ENCODE measurements at places on chromosomes 3 and 15.

DNA sequence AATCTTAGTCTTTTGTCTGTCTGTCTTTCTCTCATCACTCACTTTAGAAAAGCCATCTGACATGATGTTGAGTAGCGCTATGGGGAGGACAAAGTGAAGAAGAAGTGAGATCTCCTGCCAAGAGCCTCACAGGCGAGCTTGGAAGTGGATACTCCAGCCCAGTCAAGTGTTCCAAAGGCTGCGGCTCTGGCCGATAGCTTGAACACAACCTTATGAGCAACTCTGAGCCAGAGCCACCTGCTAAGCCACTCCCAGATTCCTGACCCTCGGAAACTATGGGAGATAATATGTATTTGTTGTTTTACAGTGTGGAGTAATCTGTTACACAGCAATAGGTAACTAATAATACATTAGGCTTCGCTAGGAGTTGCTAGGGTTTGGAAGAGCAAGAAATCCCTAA is 76.2 kb downstream of the MB21D2 start:
- no peak for DNase-seq

DNA sequence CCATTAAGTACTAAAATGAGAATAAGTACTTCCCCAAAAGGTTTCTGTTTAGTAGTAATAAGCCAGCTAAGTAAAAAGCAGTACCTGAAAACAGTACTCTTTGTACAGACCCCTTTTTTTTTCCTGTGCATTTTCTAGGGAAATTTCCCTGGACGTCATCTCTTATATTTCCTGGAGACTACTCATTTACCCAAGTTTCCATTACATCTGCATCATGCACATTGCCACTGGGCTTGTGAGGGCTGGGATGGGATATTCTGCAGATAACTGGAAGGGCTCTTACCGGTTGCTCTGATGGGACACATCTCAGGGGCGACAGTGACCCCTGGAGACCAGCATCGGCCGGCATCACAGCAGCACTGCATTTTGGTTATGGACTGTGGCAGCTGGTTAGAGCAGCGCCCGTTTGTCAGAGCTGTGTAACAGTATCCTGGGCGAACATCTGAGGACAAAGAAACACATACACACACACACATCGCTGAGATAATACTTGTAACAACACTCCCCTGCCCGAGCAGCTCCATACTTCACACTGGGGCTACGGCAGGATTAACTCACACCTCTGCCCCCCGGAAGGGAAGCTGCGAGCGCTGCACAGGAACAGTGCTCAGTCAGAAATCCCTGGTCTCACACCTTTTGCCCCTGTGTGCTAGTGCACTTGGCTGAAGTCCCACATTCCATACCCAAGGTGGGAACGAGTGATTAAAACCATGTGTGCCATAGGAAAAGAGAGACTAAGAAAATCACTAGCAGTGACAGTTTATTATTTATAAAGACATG is 124.9 kb downstream of the FBN1 start:
- DNase-seq = no peak

- DNase-seq = no peak
These were observed 4.5 kb downstream of the EIF3J start for GRCh38 chr15:44541282-44541958.

GRCh38 chr15:32959077-32959476 is 235.4 kb downstream of the FMN1 start:
- DNase-seq = no peak

DNA sequence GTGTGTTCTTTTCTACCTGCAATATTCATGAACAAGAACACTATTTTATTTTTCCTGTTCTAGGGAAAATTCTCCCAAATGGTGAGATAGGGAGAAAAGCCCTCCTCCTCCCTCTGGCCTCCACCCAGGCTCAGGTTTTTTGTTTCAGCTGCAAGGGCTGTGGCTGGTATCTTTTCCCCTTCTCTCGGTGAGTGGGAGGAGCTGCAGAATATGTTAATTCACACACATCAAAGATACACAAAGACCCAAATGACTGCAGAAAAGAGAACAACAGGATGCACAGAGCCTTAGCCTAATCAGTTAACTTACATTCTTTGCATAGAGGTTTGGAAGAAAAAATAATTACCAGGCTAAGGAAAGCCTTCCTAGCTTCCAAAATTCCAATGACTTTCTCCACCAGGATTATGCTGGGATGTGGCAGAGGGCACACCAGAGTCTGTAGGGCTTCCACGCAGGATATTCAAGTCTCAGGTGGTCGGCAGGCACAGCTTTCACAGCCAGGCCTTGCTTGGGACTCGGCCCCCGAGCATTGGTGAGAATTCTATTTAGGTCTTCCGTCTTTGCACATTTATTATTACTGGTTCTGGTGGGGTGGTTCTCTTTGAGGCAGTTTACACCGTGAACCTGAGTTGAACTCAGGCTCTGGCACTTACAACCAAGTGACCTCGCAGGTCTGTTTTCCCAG is 64.9 kb downstream of the ABHD5 start:
- DNase-seq = no peak

- no peak for DNase-seq
These were observed 34.5 kb downstream of the PSTPIP1 start for GRCh38 chr15:77029166-77030047.

GRCh38 chr3:114675104-114675503 is 381.3 kb downstream of the TIGIT start:
- no peak for DNase-seq

DNA sequence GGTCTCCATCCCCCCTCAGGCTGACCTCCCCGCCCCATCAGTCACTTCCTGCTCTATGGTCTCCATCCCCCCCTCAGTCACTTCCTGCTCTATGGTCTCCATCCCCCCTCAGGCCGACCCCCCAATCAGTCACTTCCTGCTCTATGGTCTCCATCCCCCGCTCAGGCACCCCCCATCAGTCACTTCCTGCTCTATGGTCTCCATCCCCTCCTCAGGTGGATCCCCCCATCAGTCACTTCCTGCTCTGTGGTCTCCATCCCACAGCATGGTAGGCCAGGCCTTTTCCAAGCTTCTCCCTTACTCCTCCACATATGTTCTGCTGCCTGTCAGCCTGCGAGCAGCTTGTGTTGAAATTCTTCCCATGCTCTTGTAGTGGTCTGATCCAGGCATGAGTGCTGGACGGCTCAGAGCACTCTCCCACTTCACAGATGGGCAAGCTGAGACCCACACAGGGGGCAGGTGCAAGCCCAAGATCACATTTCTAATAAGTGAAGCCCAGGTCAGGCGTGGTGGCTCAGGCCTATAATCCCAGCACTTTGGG is 36.8 kb downstream of the BDH1 start:
- DNase-seq = no peak

DNA sequence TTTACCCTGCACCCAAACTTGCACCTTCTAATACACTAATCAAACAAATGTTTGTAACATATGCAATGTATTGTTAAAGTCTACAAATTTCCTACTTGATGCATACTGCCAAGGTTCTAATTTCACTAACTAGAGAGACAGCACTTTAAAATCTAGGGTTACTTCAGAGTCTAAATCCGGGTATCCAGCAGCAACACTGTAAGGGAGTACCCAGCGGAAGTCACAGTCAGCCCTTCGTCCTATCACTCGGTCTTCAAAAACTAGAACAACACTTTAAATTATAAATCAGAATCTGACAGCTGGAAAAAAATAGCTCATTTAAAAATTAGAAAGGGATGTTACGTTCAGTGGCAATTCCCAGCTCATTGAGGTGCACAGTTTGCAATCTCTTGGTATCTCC is 8.3 kb downstream of the TNIK start:
- DNase-seq = no peak

- no peak for DNase-seq
These were observed 51.5 kb upstream of the POLR2M start for GRCh38 chr15:57655053-57655452.

- no peak for DNase-seq
These were observed 50.8 kb downstream of the CCDC191 start for GRCh38 chr3:114005481-114005880.

- no peak for DNase-seq
These were observed 16.2 kb downstream of the ARHGEF3 start for GRCh38 chr3:56785499-56785898.

DNA sequence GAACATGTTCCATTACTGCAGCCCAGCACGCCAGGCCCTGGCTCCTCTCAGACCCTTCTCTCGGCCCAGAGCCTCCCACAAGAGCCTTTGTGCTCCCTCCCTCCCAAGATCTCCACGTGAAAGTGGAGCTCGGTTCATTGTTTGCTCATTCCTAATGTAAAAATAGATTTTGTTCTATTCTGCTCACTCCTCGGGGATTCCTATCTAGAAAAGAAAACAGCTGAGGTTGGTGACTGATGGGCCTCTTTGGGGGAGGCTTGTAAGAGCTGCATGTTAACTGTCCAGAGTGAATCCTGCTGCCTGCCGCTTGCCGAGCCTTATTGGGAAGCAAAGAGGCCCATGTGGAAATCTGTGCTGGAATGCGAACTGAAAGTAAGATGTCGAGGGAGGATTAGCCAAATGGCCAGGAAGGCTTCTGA is 267.1 kb downstream of the LRTM1 start:
- no peak for DNase-seq

DNA sequence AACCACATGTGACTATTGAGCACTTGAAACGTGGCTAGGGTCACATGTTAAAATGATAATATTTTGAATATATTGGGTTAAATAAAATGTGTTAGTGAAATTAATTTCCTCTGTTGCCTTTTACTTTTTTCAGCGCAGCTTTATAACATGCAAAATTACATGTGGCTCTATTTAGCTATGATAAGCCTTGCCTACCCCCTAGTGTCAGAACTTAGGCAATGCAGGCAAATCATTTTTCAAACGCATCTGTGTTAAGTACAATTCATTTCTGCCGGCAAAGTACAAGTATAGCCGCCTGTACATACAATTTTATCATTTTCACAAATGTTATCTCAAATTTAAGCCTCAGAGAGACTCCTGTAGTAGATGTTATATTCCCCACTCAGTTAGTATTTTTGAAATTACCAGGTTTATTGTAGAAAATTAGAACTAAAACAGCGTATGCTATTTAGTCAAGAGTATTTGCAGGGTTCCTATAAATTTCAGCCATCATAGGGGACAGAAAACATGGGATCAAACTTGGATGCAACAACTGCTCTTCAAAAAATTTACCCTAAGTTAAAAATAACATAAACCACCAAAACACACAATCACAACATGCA is 56.1 kb downstream of the TAFA4 start:
- DNase-seq = no peak

DNA sequence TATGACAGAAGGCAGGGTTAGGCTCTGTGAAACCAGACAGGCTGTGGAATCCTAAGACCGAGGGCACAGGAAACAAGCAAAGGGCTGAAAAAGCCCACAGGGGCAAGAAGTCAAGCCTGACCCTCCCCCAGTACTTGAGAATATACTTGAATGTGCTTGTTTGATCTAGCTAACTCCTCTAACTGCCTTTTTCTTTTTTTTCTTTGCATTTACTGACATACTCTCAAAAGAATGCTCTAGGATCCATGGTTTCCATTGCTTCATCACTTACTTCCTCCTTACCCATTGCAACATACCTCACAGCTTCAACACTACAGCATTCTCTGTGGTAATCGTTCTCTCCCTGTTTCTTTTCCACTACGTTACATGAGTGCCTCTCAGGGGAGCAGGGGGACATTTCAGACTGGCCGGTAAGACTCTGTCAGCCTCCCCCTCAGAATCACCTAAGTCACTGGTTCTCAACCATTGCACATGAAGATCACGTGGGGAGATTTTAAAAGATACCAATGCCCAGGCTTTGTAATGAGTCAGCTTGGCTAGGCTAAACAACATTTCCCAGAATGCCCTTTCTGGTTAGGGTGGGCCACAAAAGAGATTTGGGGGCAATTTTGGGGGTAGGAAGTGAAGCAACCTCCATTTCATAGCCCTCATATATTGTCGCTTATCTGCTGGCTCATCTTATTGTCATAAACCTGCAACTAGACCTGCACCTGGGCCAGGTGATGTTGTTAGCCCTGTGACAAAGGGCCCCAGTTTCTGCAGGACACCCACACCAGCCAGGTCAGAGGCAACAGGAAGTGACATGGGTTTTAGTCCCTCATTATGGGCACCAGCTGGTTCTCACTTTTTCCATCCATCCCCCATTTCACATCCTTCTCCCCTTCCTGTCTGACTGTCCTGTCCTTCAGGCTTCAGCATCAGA is 24.6 kb upstream of the RSL24D1 start:
- no peak for DNase-seq

DNA sequence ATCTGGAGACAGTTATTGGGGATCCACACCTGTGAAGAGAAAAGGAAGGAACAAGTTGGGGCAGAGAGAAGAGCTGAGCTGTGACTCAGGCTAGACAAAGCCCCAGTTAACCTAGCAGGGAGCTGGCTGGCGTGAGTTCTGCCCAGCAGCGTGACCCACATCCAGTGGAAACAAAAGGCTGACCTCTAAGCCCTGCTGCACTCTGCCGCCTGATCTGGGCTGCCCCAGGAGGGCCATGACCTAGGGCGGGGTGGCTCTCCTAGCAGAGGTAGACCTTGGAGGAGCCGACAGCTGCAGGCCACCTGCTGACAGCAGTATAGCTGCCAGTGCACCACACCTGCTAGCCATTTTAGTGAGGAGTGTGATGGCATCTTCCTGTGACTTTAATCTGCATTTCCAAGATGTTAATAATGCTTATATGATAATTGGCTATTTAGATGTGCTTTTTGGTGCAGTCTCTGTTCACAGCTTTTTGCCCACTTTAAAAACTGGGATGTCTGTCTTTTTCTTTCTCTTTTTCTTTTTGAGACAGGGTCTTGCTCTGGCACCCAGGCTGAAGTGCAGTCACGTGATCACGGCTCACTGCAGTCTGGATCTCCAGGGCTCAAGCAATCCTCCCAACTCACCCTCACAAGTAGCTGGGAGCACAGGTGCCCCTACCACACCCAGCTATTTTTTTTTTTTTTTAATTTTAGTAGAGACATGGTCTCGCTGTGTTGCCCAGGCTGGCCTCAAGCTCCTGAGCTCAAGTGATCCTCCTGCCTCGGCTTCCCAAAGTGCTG is 78.1 kb downstream of the LSM3 start:
- no peak for DNase-seq

DNA sequence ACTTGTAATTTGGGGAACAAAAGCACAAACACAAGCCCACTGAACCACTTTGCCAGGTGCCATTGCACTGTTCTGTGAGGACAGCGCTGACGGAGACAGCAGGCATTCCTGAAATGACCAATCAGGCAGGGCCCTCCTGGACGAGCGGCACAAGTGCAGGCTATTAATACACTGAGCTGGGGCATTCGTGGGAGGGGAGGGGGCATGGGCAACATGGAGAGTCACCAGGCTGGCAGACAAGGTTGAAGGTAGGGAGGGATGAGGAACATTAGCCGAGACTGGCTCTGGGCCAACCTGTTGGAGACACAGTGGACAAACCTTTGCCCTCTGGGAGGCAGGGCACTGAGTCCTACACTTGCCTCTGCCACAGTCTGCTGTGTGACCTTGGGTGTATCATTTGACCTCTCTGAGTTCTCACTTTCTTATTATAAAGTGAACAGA is 45.6 kb downstream of the NOX5 start:
- DNase-seq = no peak

GRCh38 chr3:146164971-146165769 is 4.2 kb upstream of the PLOD2 start:
- DNase-seq = no peak

DNA sequence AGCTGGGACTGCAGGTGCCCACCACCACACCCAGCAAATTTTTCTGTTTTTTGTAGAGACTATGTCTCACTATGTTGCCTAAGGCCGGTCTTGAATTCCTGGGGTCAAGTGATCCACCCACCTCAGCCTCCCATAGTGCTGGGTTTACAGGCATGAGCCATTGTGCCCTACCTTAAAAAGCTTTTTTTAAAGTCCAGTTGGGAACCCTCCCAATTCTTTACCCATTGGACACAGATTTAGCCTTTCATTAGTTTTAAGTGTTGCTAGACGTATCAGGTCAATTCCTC is 1.7 kb upstream of the DENND4A start:
- no peak for DNase-seq

GRCh38 chr3:56751056-56751707 is 50.6 kb downstream of the ARHGEF3 start:
- no peak for DNase-seq

All from NCI-H2081 treated with DMSO at 0.1 percent for 48 hours (cell line).